ENCODE measurements at places on chromosomes 2 and 18.

DNA sequence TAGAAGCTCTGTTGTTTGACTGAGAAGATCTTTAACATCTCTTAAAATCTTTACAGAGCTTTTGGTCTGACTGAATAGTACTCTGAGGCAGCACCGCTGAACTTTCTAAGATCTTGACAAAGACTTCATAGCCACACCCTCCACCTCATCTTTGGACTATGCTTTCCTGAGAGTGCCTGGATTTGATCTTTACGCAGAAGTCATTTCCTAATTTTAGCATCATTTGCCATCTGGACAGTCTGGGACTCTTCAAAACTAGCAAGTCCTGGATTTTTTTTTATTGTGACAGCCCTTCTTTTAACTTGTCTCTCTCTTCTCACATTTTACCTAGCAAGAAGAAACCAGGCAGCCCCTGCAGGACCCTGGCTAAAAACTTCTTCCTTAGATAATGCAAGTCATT lies 188.8 kb downstream of the CTIF start:
- DNase-seq = peak; percentile 24

GRCh38 chr2:133837441-133838094 lies 269.3 kb upstream of the NCKAP5 start:
- no peak for DNase-seq

DNA sequence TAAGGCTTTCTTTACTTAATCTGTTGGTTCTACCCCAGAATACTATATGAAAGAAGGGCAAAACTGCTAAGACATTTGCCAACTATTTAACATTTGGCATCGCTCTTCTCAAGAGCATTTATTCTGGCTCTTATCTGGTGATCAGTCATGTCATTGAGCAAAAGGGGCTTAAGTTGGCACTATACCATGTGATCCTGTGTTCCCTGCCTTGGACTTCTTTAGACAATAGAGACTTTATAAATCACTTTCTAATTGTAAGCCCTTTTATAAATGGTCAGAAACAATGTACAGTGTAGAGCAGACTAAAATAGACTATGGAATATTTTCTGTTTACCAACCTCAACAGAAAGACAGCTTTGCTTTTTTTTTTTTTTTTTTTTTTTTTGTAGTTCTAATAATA lies 52.1 kb downstream of the GTF3C3 start:
- no peak for DNase-seq

DNA sequence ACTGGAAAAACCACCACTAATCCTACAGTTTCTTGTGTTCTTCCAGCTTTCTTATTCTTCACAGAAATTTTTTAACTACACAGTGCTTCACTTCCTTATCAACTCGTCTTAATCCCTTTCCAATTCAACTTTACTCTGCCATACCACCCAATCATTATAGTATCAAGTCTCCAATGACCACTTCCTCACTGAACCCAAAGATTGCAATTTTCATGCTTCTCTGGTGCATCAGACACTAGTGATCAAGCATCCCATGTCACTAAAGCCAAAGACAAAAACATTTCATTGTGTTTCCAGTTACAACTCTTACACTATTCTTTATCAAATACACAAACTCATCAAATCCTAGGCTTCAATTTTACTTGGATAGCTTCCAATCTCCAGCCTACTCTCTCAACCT lies 9.5 kb downstream of the CHAC2 start:
- DNase-seq = no peak
